Fibroblast of skin of scalp (primary cell): ENCODE measurements at places on chromosomes 4 and X.

DNA sequence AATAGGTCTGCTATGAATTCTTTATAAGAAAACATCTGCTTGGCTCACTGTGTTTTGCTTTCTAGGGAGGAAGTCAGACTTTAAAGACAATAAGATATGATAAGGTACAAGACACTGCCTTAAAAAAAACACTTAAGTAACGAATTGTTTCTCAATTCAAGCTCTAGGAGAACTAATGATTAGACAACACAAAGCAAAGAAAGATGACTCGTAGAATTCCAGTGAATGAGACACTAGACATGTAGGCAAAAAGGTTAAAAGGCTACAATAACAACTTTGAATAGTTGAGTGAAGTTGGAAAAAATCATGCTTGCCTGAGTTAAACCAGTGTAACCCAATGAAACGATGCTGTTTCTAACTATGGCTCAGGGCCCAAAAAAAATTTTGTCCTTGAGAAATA lies 344.4 kb upstream of the ACTRT1 start:
- DNase-seq = peak; percentile 24

GRCh38 chr4:158050942-158051341 lies 121.9 kb downstream of the GASK1B start:
- no peak for DNase-seq

DNA sequence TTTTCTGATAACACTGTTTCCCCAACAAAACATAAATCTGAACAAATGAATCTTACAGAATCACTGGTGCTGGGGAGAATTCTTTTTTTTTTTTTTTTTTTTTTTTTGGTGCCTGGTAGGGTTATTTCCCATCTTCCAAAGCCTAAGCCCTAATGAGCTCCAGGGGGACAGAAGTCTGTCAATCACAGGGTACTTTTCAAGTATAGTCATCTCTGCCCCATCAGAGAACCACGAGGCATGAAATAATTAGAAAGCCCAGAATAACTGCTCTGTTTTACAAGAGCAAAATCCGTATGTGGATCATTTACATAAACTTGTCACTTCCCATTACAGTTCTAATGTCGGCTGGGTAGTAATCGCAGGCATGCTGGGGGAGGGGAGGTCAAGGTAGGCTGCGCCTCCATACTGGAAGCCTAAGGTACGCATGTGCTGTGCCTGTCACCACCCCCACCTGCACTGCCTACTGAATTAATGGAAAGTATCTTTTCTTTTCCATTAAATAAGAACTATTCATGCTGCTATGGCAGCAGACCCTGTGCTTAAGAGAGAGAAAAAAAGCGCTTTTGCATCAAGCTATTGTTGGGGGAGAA lies 164.7 kb upstream of the LEF1 start:
- no peak for DNase-seq

- DNase-seq = no peak
These were observed 47.9 kb upstream of the BLTP1 start for GRCh38 chr4:122104184-122104583.

DNA sequence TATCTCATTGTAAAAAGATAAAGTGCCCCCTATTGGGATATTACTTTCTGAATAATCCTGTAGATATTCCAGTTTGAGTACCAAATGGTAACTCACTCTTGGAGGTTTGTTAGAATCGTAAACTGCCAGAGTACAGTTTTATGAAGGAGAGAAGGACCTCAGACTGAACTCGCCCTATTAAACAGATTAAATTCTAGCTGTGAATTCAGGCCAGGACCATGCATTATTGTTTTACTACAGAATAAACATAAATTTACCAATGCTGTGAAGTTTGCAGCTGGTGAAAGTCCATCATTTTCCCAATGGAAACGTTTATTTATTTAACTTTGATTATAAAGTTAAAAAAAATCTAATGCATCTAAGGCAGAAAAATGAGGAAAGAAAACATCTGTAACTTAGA lies 20.2 kb upstream of the PRDM5 start:
- no peak for DNase-seq

- DNase-seq = no peak
These were observed 18.8 kb downstream of the PRKG2 start for GRCh38 chr4:81196126-81196650.

GRCh38 chrX:21656587-21657317 lies 1.4 kb downstream of the KLHL34 start:
- DNase-seq = no peak

DNA sequence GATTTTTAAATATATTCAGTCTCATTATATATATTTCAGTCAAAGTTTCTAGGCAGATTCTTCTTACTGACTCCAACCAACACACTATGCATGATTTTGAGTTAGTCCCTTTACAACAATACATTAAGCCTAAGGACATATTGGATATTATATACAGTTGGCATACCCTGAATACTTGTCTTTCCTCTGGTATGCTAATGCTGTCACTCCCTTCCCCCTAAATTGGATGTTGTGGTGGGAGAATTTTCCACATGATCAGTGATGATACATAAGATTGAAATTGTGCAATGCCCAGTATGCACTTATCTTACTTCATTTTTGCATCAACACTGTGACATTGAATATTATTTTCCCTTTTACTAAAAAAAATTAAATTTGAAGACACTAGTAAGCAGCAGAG lies 935.2 kb downstream of the PCDH7 start:
- DNase-seq = peak; percentile 58

- peak; percentile 6 for DNase-seq
These were observed 368.8 kb downstream of the ANKRD50 start for GRCh38 chr4:124343661-124344171.

- no peak for DNase-seq
These were observed 16.1 kb downstream of the BST1 start for GRCh38 chr4:15718959-15719358.

GRCh38 chr4:67770422-67770821 lies 16.2 kb upstream of the GNRHR start:
- no peak for DNase-seq

DNA sequence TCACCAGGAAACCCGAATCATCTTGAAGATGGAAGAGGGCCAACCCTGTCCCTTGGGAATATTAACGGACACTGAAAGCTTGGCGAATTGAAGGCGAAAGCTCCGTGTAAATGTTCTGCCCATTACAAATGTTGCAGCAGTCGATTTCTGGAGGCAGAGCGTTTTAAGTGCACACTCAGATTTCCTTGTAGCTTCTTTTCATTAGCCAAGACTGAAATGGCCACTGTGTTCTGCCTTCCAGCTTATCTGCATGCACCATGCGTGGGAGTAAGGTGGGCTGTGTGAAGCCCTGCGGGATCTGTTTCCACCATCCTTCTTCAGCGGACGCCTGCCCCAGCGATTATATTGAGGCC lies 1.3 kb downstream of the SMIM20 start:
- DNase-seq = no peak

GRCh38 chrX:48459483-48459882 lies 10.6 kb downstream of the SLC38A5 start:
- no peak for DNase-seq

GRCh38 chr4:37873386-37873785 lies 17.5 kb upstream of the TBC1D1 start:
- no peak for DNase-seq

DNA sequence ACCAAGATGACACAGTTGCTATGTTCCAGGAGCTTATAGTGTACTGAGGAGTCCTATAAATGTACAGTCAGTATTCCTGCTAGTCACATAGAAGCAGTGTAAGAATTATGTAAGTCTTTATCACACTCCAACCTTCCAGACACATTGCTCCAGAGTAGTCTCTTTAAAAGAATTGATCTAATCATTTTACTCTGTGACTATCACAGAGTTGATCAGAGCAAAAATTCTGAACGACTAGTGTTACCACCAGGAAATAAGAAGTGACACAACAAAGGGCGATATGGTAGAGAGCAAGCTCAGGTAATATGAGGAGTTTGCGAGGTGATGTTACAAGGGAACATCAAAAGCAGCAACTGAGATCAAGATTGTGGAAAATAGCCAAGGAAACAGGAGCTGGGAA lies 9.0 kb upstream of the HPF1 start:
- no peak for DNase-seq

GRCh38 chrX:119181491-119181890 lies 53.9 kb upstream of the KIAA1210 start:
- peak; percentile 27 for DNase-seq

- no peak for DNase-seq
These were observed 231.1 kb upstream of the CENPE start for GRCh38 chr4:103429283-103429682.

DNA sequence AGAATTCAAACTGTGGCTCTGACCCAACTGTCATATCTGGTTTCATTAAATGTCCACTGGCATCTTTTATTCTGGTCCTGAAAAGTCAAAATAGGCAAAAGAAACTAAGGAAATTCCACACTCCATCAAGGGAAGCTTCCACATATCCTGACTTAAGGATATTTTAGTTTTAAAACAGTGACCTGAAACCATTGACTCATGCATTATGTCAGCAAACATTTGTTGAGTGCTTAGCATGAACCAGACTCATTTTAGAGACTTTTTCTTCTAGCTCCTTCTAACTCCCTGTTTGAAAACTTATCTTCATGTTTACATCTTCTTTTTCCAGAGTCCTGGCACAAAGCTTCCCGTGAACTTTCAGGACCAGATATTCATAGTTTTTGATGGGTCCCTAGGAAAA lies 6.9 kb upstream of the CXCL1 start:
- no peak for DNase-seq

- DNase-seq = no peak
These were observed 15.6 kb downstream of the TNMD start for GRCh38 chrX:100600340-100600739.

GRCh38 chrX:7950865-7951264 lies 23.7 kb upstream of the PNPLA4 start:
- DNase-seq = no peak

DNA sequence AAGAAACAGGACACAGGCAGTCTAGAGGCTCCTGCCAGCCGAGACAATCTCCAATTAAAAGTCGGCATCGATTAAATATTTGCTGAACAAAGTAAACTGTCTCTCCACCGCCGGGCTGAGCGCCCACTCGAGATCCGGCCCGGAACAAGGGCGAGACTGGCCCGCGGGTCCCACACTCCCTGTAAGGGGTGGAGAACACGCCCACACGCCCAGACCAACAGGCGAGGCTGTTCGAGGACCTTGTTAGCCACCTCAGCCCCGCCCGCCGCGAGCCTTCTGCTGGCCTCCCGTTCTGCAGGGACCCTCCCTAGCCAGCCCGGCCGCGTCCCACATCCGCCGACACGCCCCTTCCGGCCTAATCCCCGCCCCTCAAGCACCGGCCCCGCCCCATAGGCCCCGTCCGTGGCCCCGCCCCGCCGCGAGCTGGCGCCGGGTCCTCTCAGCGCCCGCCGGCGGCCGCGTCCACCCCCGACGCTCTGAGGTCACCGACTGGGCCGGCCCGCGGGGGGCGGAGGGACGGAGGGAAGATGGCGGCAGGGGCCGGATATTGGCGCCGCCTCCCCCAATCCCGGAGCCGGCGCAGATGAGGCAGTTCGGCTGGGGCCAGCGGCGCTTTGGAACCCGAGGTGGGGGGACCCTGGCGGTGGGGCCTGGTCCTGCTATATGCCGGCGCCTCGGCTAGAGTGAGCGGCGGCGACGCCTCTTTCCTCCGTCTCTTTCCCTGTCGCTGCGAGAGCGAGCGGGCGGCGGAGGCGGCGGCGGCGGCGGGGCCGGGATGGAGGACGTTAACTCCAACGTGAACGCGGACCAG lies at the start of gene SLAIN2:
Gene SLAIN2 (plus strand): TSS at position 565 of the 811 bp plus-strand sequence. CDS start 211 bp downstream, at position 776.
- peak; percentile 98 for DNase-seq

- DNase-seq = peak; percentile 53
These were observed 126.9 kb downstream of the CBLL2 start for GRCh38 chrX:22399437-22400192.

- no peak for DNase-seq
These were observed 2.1 kb downstream of the OGT start for GRCh38 chrX:71534773-71535544.

- DNase-seq = no peak
These were observed 46.4 kb downstream of the ASMT start for GRCh38 chrX:1661048-1661921.

- DNase-seq = no peak
These were observed 102.7 kb downstream of the GRID2 start for GRCh38 chr4:92406488-92406887.
